ENCODE measurements at places on chromosomes 12 and 14. TPM values are rescaled to one million over a fixed set of nuclear protein-coding genes. Genes with fewer than 3 reads are reported as not detected.

DNA sequence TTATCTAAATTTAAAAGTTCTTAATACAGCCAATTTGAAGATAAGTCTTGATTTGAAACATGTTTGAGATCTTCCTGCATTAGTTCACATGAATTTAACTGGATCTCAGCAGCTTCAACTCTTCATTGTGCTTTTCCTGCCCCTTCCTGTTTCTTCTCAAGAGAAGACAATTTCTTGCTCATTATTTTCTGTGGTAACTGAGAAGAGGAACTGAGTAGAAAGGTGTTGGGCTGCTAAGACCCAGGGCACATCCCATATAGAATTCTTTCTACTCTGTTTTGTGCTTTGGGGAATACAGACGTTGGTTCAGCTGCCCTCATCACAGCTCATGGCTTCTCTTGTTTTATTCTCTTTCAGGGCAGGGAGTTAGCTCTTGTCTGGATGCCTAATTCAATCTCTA lies 110.2 kb downstream of the SNAPC1 start:
- no peak for DNase-seq

DNA sequence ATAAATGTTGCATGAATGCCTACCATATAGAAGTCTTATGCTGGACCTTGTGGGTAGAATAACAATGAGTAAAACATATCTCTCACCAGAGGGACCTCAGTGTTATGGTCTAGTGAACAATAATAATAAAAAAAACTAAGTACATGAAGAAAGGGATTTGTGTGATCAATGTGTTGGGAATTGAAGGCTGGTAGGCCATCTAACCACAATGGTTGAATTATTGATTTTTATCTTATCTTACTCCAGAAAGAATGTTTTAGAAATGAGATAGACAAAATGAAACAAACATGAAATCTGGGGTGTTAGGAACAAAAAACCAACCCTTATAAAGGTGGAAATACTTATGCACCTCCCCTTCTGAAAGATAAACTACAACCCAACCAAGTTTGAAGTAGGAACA lies 243.9 kb upstream of the LRIG3 start:
- no peak for DNase-seq

DNA sequence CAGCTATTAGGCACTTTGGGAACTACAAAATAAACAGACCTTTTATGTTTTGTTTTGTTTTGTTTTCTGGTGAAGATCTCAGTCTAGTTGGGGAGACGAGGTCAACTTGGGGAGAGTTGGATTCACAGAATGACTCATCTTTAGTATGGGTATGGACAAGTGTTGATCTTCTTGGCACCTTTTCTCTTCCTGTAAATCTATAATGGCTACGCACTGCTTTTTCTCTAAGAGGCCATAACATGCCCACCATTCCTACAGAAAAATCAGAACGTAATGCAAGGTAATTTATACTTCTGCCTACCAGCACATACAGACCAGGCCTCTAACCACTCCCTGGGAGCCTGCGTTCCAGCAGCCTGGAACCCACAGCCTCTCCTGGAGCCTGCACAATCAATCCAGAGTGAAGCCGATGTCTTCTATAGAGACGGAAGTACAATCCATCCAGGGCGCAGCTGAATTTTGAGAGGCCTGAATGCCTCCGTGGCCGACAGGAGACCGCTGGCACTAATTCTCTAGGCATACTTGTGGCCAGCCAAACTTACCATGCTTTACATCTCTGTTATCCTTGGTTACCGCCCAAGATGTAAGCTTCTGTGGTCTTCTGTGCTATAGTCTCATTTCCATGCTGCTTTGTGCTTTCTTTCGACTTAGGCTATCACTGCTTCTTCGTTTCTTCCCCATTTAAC lies 717 bp downstream of the PPHLN1 start:
- no peak for DNase-seq

GRCh38 chr12:10400829-10401228 lies 8.7 kb downstream of the KLRC4 start:
- no peak for DNase-seq

DNA sequence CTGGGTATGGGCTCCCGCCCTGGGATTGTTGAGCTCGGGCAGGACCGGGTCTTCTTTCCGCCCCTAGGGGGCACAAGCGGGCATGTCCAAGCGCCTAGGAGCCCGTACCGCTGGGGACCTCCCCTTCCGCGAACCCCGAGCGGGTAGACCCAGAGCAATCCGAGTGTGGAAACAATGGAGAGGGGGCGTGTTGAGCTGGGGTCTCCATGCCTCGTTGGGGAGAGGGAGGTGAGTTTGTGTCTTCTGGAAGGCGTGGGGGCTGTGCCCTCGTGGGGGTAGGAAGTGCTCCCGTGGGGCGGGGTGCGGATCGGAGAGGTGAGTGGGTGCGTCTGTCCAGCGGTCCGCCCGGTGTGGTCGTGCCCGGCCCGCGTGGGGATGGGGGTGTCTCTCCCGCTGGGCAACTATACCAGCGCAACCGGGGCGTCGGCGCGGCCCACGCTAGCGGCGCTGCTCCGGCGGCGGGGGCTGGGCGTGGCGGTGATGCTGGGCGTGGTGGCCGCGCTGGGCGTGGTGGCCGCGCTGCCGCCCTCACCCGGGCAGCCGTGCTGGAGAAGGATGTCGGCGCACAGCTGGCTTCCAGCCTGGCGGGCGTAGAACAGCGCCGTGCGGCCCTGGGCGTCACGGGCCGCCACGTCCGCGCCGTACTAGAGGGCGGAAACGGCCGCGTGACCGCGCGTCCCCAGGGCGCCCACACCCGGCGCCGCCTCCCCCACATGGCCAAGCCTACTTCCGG lies 12.2 kb downstream of the AGAP2 start:
- no peak for DNase-seq

CD69 gene
- total RNA-seq = 0.24 TPM

DNA sequence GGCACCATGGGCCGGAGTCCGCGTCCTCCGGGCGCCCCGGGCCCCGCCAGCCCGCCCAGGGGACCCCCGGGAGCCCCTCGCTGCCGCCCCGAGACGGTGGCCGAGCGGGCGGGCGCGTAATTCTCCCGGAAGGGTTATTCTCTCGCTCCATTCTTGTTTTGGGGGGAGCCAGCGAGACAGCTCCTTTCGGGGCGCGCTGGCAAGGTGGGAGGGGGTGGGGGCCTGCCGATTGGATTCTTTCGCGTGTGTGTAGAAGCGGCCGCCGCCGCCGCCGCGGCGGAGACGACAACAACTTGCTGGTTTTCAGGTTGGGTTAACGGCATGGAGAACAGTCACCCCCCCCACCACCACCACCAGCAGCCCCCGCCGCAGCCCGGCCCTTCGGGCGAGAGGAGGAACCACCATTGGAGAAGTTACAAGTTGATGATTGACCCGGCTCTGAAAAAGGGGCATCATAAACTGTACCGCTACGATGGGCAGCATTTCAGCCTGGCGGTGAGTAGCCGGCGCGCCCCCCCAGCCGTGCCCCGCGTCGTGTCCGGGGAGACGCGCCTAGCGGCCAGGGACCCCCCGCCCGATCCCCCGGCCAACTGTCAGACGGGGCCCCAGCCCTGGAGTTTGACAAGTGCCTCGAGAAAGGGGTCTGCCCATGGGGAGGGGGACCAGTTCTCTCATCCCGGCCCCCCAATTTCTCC lies 755 bp downstream of the SETD1B start:
- DNase-seq = no peak

DNA sequence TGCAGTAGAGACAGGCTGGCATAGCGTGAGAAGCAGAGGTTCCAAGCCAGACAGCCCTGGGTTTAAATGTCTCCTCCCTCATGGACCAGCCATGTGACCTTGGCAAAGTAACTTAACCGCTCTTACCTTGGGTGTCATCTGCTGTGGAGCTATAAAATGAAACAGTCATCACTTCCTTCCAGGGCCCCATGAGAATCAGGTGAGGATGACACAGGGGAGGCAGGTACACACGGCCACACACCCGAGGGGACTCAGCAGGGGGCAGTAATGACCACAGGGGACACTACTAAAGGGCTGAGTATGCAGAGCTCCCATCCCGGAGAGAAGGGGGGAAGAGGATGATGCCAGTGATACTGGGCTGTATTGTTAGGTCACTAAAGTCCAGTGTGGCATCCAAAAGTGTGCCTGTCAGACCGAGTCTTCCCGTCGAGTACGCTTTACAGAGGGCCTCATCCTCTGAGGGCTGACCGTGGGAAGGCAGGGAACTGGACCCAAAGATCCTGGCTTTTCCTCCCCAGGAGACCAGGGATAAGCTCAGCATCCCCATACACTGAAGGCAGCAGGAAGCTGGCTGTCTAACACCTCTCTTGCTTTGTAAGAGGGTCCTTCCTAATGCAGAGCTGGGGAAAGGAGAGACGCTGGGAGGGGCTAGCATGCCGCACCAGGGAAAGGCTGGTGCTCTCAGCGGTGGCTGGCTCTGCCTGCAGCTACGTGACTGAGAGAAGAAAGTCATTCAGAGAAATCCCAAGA lies 94.2 kb downstream of the SINHCAF start:
- no peak for DNase-seq

DNA sequence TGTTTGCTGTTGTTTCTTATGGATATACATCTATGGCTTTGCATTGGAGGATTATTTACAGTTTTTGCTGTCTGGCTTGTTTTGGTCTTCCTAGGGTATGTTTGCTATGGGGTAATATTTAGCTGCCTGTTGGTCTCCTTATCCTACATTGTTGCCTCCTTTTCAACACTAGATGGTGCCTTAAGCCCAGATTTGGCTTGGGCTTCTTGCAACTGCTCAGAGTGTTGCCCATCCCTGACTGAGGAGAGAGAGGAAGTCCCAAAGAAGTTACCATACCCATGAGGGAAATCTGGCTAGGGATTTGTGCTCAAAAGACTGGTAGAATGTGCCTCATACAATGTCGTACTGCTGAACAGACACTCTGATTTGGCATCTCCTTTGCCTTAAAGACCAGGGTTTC lies 94.6 kb upstream of the MUCL1 start:
- DNase-seq = no peak

DNA sequence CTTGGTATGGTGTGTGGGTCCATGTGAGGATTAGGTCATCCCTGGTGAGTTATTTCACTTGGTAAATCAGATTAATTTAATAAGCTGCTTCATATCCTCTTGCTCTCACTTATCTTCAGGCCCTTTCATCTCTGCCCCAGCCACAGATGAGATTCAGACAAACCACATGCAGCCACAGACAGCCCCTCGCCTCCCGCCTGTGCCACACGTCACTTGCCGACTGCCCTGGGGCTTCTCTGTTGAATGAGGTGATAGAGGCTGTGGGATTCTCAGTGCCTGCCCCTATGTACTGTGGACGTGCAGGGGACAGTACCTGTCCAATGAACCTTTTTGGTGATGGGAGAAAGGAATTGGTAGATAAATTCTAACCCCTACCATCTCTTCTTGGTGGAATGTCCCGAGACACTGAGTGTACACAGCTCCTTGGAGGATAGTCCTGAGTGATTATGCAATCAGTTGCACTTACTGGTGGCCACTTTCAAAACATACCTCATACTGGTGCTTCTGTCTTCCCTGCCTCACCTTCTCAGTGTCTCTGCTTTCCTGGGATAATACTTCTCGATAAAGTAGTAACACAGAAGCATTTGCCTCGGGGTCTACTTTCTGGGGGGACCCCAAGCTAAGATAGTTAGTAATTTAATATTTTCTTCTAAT lies 248.7 kb downstream of the TTC6 start:
- no peak for DNase-seq

GRCh38 chr12:96516472-96517430 lies 27.4 kb downstream of the CFAP54 start:
- peak; percentile 85 for DNase-seq

GRCh38 chr14:101237252-101237616 lies 324.1 kb upstream of the DIO3 start:
- peak; percentile 64 for DNase-seq

APPL2 gene
- 15.6 TPM for total RNA-seq

DNA sequence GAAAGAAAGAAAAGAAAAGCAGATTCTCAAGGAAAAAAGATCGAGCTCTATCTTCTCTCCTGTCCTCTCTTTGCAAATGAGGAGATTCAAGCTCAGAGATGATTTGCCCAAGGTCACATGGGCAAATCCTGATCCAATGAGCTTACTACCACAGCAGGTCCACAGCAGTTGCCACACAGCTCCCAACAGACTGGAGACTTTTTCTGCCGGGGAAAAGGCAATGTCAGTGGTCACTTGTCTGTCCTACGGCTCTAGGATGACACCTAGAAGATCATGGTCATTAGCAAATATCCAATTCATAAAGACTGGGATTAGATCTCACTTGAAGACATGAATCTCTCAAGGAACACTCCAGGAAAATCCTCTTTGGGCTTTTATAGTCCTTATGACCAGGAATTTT lies 58.8 kb downstream of the TTC7B start:
- DNase-seq = no peak

- DNase-seq = no peak
Observed at GRCh38 chr12:112855375-112855774, 51.4 kb upstream of the OAS1 start.

HSPA2 gene
- total RNA-seq = 74.9 TPM

OR4K15 gene
- not detected for total RNA-seq

SPIC gene
- total RNA-seq = not detected

DNA sequence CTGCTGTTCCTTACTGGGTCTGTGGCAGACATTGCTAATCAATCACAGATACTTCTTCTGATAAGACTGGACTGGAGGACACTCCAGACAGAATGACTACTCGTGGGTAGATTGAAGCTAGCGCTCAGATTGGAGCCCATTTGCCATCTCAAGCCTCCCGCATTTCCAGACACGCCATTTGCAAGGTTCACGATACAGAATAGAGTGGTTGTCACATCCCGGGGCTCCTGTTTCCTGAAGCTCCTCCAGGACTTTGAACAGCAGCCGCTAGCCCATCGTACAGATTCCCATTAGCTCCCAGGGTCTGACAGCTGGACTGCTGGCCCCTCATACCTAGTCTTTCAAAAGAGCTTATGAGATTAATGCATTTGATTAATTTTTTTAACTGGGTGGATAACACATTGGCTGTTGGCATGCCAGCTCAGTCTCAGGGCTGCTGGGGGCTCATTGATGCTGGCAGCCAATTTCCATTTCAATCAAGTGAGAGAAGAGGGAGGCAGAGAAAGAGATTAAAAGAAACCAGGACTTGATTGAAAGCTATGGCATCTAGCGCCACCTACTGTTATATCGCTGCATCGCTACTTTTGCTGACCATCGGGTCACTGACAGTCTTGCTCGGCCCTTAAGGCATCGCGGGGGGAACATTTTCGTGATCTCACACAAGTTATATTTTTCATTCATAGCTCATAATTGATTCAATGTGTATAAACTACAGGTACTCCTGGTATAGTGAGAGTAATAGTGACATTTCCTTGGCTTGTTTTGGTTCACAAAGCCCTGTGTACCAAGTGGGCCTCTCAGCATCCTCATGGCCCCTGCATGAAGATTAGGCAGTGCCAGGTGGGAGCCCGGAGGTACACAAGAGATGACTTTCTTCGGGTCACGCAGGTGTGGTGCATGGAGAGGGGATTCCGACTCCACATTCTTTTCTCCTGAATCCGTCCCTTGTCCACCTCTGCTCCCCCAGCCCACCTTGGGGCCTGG lies 78.6 kb downstream of the CCDC60 start:
- no peak for DNase-seq

- no peak for DNase-seq
Observed at GRCh38 chr14:56150645-56151345, 32.6 kb downstream of the PELI2 start.

DNA sequence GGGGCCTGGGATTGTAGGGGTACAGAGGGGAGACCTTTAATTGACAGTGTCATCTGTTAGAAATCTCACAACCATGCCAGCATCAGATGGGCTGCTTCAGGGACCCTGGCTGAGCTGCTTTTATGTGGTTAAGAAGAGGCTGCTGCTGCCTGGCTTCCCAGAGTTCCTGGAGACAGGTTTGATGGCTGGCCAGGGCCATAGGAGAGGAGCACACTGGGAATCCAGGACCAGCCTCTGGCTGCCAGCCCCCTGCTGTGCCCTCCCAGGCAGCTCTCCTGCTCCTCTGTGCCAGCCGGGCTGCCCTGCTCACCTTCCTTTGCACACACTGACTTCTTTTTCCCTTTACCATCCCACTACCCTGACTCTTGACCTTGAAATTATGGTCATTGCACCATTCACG lies 507 bp upstream of the KRT73 start:
- no peak for DNase-seq
